ENCODE measurements at places on chromosomes 1 and 21.

DNA sequence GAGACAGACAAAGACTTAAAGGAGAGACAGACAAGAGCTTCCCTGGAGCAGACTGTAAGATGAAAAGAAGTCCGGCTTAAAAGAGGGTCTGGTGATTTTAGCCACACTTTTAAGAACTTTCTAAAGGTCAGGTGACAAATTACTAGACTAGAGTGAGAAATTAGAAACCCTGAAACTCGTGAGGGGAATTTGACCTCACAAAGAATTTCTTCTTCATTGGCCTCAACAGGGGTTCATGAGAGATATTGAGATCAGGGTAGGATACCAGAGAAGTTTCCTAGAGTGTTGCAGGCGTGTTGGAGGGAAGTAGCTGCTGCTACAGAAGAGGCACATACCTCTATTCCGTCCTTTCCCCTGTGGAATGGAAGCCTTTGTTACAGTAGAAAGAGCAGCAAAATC lies 884.4 kb downstream of the KCNT2 start:
- DNase-seq, result no peak

DNA sequence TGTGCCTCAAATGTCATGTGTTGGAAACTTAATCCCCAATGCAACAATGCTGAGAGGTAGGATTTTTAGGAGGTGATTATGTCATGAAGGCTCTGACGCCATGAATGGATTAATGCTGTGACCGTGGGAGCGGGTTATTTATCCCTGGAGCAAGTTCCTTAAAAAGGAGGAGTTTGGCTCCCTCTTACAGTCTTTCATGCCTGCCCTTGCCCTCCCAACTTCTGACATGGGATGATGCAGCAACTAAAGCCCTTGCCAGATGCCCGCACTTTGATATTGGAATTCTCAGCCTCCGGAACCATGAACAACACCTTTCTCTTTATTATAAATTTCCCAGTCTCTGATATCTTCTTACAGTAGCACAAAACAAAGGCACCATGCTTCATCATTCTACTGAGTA lies 685.3 kb upstream of the CHRM3 start:
- DNase-seq, result no peak

- no peak for DNase-seq
Measured at GRCh38 chr21:20253261-20253660, 744.9 kb upstream of the NCAM2 start.

DNA sequence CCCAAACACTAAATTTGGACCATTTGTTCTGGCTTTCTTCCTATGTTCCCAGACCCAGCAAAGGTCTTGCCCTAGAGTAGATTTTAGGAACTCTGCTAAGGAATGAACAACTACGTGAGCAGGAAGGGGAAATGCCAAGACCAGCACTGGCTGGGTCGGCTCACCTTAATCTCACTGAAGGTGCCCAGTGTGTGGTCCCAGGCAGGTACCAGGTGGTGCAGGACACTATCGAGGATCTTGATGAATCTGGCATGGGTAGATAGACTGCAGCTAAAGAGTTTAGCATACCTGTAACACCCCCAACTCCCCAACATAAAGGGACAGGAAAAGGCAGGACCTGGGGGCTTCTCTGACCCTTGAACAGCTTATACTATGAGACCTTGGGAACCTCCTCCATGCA lies 3.0 kb downstream of the HECTD3 start:
- DNase-seq, result no peak

DNA sequence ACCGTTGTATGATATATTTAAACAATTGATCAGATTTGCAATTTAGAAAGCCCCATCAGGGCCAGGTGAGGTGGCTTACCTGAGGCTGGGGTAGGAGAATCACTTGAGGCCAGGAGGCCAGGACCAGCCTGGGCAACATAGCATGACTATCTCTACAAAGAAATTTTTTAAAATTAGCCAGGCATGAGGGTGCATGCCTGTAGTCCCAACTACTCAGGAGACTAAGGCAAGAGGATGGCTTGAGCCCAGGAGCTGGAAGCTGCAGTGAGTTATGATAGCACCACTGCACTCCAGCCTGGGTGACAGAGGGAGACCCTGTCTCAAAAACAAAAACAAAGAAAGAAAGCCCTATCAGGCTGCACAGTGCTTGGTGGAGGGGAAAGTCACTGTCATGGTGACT lies 159.9 kb upstream of the RAB4A start:
- DNase-seq, result no peak

DNA sequence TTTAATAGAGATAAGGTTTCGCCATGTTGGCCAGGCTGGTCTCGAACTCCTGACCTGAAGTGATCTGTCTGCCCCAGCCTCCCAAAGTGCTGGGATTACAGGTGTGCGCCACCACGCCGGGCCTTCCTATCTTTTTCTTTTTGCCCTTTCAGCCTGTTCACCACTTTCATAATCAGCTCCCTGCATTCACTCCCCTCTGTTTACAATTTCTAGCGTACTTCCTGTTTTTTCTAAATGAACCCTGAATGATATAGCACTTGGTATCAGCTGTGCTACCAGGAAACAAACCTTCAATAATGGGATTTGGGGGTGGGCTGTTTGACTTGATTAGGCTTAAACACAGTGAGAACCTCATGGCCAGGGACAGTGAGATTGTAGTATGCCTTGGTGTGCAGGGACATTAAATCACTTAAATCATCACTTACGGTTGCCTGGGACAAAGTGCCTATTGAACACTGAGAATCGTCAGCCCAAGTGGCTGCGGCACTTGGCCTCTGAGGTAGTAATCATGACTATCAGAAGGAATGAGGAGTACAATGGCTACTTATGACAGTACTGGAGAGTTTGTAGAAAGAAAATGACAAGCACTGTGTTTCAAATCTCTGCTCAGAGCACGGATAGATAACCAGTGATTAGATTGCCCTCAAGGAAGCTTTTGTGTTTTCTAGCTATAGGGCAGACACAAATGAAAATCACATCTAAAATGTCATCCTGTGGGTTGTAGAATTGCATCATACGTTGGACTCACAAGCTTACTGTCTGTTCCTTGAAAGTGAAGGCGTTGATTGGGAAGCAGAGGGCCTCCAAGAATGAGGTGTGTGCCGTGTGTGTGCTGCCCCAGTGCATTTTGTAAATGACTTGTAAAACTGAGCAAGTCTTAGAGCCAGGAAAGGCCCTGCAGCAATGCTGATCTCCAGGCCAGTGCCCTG lies 661.8 kb downstream of the MATN1 start:
- no peak for DNase-seq

DNA sequence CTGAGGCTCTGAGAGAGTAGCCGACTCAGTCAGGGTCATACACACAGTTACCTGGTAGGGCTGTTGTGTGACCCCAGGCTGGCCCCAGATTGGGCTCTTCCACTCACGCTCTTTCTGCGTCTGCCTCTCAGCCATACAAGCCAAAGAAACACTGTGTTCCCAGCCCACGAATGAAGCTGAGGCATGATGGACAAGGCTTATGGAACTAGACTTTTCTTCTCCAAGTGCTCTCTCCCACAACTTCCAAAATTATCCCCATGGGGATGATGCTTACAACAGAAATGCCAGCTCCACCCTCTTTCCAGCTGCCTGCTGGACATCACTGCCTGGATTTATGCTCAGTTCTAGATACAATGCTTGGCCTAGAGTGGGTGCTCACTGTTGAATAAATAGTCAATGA lies 102.8 kb upstream of the JUN start:
- no peak for DNase-seq

- no peak for DNase-seq
Measured at GRCh38 chr1:163970699-163971098, 588.3 kb upstream of the PBX1 start.

- no peak for DNase-seq
Measured at GRCh38 chr1:237814319-237814924, 76.3 kb downstream of the ZP4 start.

DNA sequence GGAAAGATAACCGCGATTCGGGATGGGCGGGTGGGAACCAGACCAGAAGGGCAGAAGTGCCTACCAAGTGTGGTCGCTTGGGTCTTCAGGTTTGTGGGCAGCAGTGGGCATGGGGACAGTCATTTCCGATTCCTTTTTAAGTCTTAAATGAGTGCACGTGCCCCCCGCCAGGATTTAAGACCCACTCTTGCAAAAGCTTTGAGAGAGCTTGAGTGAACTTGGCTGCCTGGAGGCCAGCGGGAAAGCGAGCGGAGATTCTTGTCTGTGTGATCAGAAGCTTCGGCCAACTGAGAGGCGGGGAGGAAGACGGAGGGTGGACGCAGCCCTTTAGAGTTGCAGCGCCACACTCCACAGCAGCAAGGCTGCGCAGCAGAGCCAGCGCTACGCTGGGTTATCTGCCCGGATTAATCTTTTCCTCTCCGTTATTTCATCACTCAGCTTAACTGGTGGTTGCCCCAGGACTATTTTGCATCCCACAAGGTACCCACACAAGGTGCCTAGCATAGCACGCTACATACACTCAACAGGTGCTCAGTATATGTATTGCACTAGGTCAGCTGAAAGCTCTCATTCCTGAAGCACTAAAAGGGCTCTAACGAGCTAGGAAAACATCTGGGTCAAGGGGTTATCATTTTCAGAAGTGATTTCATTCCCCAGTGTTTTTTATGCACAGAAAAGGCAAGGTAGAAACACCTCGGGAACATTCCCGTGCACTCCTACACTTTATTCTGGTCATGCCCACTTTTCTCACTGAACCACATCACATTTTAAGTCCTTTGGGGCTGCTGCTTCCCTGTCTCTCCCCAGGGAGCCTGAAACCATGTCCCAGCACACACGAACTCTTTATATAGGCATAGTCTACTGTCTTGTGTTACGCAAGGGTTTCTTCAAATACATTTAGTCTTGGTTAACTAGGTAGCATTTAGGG lies 1.5 kb upstream of the BATF3 start:
- no peak for DNase-seq

- no peak for DNase-seq
Measured at GRCh38 chr1:55071477-55071876, 32.1 kb downstream of the PCSK9 start.

- DNase-seq, result no peak
Measured at GRCh38 chr1:25209516-25209915, 22.8 kb downstream of the SYF2 start.

DNA sequence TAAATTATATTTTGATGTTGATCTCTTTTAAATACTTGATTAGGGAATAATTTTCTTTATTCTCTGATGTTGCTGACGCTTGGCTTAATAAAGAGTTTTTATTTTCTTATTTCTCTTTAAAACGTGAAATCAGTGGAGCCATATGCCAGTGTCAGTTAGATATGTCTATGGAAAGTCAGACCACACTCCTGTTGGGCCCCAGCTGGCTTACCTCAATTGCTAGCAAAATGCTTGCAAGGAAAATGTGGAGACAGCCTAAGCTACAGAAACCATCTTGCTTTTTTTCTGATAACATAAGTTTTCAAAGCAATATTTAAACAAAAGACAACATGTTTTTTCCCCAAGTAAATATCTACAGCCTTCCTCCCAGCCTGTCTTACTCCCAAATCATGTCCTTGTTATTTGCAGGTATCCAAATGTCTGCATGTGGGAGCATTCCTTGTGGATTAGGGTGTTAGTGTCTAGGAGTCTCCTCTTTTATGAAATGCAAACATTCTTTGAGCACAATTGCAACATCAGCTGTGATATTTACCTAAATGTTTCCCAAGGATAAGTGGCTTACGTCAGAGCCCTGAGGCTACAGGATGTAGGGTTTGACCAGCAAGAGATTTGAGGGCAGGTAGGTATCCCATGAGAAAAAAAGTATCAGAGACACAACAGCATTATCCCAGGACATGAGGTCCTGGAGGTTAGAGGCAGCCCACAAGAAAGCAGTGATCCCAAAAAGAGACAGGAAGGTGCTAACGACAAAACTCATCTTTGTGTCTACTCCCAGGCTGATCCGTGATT lies 117.2 kb upstream of the KCNJ15 start:
- DNase-seq, result no peak

DNA sequence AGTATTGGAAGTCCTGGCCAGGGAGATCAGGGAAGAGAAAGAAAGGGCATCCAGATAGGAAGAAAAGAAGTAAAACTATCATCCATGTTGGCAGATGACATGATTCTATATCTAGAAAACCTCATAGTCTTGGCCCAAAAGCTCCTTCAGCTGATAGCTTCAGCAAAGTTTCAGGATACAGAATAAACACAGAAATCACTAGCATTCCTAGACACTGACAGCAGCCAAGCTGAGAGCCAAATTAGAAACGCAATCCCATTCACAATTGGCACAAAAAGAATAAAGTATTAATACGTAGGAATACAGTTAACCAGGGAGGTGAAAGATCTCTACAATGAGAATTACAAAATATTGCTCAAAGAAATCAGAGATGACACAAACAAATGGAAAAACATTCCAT lies 44.6 kb downstream of the ZFYVE9 start:
- no peak for DNase-seq

DNA sequence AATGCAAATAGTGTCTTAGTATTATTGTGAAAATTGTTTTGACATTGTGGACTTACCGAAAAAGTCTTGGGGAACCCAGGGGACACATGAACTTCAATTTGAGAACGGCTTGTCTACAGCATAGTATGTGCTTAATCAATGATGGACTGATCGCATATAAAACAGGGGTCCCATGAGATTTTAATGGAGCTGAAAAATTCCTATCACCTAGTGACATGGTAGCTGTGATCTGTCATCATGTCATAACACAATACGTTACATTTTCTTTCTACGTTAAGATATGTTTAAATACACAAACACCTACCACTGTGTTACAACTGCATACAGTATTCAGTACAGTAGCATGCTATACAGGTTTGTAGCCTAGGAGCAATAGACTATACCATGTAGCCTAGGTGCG lies 153.3 kb upstream of the FOXD3 start:
- no peak for DNase-seq

GRCh38 chr1:228007049-228007800 lies 427 bp downstream of the WNT3A start:
- DNase-seq, result no peak

- DNase-seq, result no peak
Measured at GRCh38 chr1:1109743-1110142, 6.1 kb downstream of the C1orf159 start.

DNA sequence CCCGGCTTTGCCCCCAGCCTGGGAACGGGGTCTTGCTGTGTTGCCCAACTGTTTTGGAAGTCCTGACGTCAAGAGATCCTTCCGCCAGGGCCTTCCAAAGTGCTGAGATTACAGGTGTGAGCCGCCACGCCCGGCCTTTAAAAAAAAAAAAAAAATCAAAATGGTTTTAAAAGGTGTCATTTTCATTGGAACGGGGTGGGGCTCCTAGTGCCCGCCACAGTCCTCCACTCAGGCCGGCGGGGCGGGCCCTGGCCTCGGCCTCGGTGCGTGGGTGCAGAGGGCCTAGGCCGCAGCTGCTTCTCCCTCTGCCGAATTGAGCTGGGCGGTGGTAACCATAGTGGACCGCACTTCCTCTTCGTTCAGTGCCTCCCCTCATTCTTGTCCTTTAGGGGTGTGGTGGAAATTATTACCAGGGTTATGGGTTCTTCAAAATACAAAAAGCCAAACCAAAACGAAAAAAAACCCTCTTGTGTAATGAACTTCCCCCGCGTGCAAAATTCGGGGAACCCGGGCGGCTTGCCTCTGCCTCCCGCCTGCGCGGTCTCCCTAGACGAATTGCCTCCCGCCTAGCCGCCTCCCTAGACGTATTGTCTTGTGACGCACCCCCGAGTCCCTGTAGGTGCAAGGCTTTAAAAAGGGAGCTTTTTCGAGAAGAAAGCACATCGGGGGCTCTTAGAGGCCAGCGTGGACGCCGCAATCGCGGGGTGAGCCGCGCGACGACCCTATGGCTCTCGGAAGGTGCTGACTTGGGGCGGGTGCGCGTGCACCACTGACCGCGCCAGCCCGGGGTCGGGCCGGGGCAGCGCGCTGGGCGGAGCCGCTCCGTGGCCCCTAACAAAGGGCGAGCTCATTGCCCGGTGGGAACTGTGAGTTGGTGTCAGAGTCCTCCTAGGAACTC lies 10.5 kb upstream of the SPEN start:
- peak; percentile 8 for DNase-seq

GRCh38 chr1:41380979-41381691 lies 19.9 kb downstream of the FOXO6 start:
- DNase-seq, result no peak

Measured in activated T-helper 1 cell treated with anti-CD3 and anti-CD28 coated beads, Interleukin-2, amount 50 U/mL, for 16 hours (primary cell).